Smooth muscle cell of the brain vasculature (primary cell): ENCODE measurements at places on chromosomes 5 and 9.

DNA sequence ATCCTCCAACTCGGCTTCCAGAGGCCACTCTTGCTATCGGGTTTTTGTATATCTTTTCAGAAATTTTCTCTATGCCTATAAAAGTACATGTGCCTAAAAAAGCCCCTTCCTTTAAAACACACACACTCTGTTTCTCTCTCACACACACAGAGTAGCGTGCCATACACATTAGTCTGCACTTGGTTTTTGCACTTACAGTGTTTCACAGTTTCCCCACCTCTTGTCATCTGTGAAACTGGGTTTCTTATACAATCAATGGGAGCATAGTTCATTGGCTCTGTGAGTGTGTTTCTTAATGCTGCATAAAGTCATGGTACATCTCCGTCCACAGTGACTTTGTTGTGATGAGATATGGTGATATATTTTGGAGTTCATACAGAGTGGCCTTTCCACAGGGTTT, 664 bp upstream of the IGFBPL1 start:
- DNase-seq = no peak

- DNase-seq = no peak
Observed at GRCh38 chr5:57302164-57302563, 128.3 kb downstream of the GPBP1 start.

DNA sequence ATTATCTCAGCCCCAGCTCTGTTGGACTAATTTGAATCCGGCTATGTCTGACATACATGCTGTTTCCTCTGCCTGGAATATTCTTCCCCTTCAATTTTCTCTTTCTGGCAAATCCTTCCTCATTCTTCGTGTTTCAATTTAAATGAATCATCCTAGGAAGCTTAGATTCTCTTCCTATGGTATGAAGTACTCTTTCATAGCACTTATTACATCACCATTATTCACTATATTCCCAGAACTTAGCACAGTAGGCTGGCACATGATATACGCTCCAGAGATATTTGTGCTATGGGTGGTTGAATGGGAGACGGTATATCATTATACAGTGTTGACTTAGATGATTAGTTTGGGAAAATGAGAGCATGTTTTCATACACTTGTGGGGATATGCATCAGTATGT, 91.0 kb upstream of the JAK2 start:
- DNase-seq = no peak

- no peak for DNase-seq
Observed at GRCh38 chr9:9523476-9524139, 1089.2 kb downstream of the PTPRD start.

DNA sequence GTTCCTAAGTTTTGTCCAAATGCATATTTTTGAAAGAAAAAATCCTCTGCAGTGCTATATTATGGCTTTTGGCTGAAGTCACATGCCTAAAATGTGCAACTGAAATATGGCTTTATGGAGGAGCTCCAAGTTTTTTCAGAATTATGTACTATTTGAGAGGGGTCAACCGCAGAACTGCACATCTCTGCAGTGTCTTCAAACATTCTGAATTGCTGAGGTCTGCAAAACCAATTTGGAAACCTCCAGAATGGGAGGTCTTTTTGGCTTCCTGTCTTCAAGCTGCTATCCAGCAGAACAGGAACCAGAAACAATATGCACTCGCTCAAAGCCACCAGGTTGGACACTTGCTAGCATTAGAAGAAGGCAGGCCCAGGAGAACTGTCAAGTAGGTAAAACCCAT, 376.0 kb upstream of the PAPPA start:
- DNase-seq = no peak

- no peak for DNase-seq
Observed at GRCh38 chr5:131538177-131538593, 96.8 kb downstream of the RAPGEF6 start.

- no peak for DNase-seq
Observed at GRCh38 chr5:61559146-61559545, 227.1 kb downstream of the ZSWIM6 start.

DNA sequence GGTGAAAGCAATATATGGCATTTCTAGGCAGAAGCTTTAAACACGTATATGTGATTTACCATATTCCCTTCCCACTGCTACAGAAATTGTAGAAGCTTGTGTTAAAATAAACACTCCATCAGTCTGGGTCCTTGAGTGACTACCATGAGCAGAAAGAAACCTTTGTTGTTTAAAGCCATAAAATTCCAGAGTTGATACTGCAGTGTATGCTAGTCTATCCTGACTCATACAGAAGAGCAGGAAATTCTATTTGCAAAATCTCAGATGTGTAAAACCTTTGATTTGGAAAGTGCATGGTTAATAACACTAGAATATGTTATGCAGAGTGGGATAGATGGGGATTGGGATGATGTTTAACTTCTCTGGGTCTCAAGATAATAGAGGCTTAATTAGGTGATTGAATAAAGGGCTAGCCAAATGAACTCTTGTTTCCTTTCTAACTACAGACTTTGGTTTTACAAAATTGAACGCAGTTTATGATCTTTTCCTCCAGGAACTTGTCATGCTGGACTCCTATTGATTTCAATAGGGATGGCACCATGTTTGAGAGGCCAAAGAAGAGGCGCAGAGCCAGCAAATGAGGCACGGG, 282.7 kb upstream of the VLDLR start:
- no peak for DNase-seq

GRCh38 chr9:35792024-35792813, 828 bp downstream of the NPR2 start:
- no peak for DNase-seq

GRCh38 chr5:53031695-53032096, 42.5 kb downstream of the ITGA2 start:
- DNase-seq = no peak

DNA sequence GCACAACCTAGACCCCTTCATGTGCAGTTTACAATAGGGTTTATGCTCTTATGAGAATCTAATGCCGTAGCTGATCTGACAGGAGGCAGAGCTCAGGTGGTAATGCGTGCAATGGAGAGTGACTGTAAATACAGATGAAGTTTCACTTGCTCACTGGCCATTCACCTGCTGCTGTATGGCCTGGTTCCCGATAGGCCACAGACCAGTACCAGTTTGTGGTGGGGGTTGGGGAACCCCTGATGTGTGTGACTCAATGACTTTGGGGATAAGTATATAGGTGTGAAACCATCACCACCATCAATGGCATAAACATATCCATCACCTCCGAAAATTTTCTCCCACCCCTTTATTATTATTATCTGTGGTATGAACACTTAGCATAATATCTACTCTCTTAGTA, 42.1 kb downstream of the TLR4 start:
- DNase-seq = no peak

GRCh38 chr5:72648480-72648879, 141.3 kb upstream of the ZNF366 start:
- no peak for DNase-seq

DNA sequence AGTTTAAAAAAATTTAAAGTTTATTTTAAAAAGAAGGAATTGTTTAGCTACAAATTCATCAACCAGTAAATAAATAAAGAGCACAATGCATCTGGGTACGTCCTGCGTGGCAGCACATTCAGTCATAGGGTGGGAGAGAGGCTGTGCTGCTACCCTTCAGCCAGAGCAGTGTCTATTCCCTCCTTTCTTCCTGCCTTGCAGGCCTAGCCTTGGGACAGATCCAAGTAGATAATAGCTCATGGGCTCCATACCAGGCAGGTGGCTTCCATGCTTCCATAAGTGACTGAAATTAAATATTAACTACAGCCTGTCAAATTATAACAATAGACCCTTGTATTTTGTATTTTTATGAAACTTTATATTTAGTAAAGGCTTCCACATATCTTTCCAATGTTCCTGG, 408.3 kb upstream of the RGMB start:
- DNase-seq = no peak

GRCh38 chr5:113081091-113081839, 104.7 kb downstream of the DCP2 start:
- no peak for DNase-seq

GRCh38 chr5:173547579-173547978, 68.9 kb downstream of the BOD1 start:
- DNase-seq = no peak

DNA sequence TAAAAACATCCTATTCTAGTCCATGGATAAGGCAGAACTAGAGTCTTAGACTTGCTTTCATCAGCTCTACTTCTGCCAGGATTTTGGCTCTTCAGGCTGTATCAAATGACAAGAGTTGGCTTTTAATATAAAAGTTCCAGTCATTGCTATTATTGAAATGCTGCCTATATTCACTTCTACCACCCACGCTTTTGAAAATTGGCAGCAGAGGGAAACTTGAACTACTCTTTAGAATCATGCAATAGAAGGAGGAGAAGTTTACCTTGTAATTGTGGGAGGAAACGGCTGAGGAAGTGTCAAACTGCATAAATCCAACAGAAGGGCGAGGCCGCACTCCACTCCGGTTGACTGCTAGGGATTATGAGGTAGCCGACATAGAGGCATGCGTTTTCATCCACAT, 122.6 kb upstream of the BASP1 start:
- DNase-seq = no peak

- DNase-seq = no peak
Observed at GRCh38 chr5:107541400-107541799, 129.3 kb downstream of the EFNA5 start.

DNA sequence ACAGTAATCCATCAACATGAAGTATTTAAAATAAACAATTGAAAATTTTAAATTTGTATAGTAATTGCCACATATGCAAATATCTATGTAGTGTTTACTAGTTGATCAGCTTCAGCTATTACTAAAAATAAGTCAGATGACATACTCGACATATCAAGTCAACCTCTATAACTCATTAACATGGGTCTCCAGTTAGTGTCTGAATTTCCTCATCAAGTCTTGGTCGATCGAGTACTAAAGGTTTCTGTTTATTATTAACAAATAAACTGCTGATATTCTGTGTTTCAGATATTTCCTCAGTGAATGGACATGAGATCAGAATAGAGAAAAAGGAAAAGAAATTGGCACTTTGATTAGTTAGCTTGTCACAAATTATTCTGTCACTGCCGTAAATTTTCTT, 266.5 kb upstream of the ITGA1 start:
- DNase-seq = no peak

DNA sequence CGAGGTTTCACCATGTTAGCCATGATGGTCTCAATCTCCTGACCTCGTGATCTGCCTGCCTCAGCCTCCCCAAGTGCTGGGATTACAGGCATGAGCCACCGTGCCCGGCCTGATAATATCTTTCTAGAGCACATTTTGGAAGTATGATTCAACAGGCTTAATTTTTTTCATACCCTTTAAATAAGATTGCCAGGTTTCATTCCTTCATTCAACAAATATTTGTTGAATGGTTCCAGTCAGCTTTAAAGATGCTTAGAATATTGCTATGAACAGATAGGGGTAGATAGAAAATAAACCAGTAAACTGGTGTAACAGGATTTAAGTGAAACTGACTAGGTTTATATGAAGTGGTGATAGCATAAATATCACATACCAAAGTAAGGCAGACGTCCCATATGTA, 41.3 kb downstream of the DMXL1 start:
- DNase-seq = no peak

DNA sequence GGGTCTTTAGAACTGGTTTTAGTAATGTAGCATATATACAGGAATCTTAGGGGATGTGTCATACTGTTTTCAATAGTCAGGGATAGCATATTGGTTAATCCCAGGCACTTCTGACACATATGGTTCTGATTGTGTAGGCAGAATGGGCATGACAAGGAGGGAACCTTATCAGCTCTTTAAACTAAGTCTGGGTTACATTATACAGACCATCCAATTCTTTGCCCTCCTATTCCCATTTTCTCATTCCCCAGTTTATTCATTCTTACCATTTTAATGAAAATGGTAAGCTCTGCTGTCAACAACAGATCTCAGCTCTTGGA, 85.1 kb downstream of the NDUFAF2 start:
- DNase-seq = no peak

DNA sequence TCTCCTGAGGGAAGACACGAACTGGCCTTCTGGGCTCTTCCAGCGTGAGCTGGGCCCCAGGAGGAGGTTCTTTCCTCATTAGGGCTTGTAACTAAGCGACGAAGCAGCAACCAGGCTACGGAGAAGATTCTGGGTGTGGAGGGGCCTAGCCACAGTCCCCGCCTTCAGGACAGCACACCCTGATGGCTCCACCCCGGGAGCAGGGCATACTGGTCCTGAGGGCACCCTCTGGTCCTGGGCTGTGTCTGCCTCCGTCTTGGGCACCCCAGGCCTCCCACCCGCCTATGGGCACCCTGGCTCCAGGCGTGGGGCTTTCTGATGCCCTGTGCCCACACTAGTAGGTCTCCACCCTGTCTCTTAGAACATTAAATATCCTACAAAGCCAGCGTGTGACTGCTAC, 136.4 kb downstream of the OLFM1 start:
- no peak for DNase-seq
